Lung (tissue), 17 donors: ENCODE measurements at places on chromosomes 7 and 10. TPM values are rescaled to one million over a fixed set of nuclear protein-coding genes. Genes with fewer than 3 reads are reported as not detected.

DNA sequence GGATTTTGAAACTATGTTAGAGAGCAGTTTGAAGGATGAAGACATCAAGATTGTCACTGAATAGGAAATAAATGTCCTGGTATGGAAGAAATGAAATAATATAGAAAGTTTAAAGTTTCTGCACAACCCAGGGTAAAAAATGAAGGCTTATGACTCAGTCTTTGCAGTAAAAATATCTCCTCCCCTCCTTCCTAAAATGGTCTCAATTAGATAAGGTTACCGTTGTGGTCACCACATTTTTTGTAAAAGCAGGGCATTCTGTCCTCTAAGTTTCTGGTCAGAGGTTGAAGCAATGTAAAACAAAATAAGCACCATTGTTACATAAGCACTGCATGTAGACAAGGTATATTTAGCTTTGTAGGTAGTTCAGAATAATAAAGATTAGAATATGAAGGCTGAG is 403.5 kb downstream of the SUGCT start:
- H3K4me3 ChIP-seq = no peak overlapping the region
- H3K27ac ChIP-seq = no peak overlapping the region
- no peaks in the 10 kb centered on the region for H3K36me3 ChIP-seq
- DNase-seq = no peak
- no peaks in the 10 kb centered on the region for H3K27me3 ChIP-seq

DNA sequence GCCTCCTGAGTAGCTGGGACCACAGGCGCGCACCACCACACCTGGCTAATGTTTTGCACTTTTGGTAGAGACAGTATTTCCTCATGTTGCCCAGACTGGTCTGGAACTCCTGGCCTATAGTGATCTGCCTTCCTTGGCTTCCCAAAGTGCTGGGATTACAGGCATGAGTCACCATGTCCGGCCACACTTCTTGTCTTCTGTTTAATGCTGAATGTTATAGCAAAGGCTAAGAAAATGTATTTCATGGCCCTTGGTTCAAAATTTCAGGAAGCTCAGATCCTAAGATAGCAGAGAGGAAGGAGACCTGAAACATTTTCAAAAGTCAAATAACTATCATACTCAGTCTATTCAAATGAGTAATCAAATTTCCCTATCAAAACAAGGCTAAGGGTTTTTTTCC is 229.6 kb downstream of the BAMBI start:
- H3K36me3 ChIP-seq = no peaks in the 10 kb centered on the region
- no peak overlapping the region for H3K4me3 ChIP-seq

DNA sequence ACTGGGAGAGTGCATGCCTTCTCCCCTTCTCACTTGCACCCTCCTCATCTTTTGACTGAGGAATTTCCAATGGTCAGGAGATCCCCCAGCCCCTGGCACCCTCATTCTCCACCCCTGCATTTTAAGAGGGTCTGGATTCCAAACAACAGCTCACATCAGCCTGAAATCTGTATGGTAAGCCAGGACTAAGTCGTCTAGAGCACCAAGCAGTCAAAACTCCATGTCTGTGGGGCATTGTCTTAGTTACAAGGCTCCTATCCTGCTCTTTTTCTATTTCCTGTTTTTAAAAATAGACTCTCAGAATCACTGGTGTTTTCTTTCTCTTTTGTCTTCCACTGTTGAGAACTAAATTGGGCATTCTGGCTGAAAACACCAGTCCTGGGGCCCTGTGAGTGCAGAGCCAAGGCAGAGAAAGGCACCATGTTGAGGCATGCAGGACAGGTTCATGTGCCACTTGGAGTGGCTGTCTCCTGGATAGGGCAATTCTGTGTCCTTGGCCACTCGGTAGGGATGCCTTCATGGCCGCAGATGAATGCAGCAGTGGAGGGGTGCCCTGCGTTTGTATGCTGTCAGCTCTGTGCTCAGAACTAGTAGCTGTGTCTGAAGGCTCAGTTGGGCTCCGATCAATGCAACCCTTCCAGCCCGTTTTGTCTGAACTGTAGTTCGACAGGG is 216.6 kb upstream of the YAE1 start:
- no peaks in the 10 kb centered on the region for H3K4me1 ChIP-seq
- no peaks in the 10 kb centered on the region for H3K36me3 ChIP-seq
- no peaks in the 10 kb centered on the region for H3K27me3 ChIP-seq
- DNase-seq = no peak
- H3K27ac ChIP-seq = no peak overlapping the region

- no peak overlapping the region for H3K27ac ChIP-seq
- no peak for DNase-seq
- H3K36me3 ChIP-seq = no peaks in the 10 kb centered on the region
- H3K27me3 ChIP-seq = peaks cover 5% of the 10 kb centered on the region
- no peaks in the 10 kb centered on the region for H3K4me1 ChIP-seq
Observed at GRCh38 chr10:128744811-128745305, 618.6 kb upstream of the MKI67 start.

GRCh38 chr7:216360-217300 is 24.3 kb downstream of the FAM20C start:
- H3K36me3 ChIP-seq = peaks cover 17% of the 10 kb centered on the region
- peak; percentile 69 for DNase-seq
- peaks cover 3% of the 10 kb centered on the region for H3K4me1 ChIP-seq
- H3K27me3 ChIP-seq = no peaks in the 10 kb centered on the region

GRCh38 chr10:122282253-122282671 is 11.2 kb downstream of the BTBD16 start:
- H3K4me1 ChIP-seq = no peaks in the 10 kb centered on the region
- no peak for DNase-seq
- H3K36me3 ChIP-seq = no peaks in the 10 kb centered on the region
- H3K27ac ChIP-seq = no peak overlapping the region

DNA sequence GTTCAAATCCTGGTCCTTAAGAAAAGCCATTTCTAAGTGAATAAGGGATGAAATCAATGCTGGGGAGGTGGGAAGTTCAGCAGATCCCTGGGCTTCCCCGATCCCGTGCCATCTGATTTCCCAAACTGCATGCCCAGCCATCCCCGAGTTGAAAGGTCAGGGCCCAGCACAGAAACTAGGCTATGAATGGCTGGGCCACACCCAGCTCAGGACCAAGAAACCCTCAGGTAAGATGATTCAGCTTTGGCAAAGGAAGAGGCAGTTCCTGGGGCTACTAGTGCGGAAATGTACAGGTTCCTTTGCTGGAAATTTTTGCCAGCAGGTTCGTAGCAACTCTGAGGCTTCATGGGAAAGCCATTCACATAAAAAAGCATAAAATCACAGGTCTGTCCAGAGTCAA is 182.7 kb downstream of the FAM107B start:
- H3K36me3 ChIP-seq = no peaks in the 10 kb centered on the region
- H3K4me3 ChIP-seq = no peak overlapping the region
- H3K27me3 ChIP-seq = no peaks in the 10 kb centered on the region
- peaks cover 5% of the 10 kb centered on the region for H3K4me1 ChIP-seq
- DNase-seq = no peak

DNA sequence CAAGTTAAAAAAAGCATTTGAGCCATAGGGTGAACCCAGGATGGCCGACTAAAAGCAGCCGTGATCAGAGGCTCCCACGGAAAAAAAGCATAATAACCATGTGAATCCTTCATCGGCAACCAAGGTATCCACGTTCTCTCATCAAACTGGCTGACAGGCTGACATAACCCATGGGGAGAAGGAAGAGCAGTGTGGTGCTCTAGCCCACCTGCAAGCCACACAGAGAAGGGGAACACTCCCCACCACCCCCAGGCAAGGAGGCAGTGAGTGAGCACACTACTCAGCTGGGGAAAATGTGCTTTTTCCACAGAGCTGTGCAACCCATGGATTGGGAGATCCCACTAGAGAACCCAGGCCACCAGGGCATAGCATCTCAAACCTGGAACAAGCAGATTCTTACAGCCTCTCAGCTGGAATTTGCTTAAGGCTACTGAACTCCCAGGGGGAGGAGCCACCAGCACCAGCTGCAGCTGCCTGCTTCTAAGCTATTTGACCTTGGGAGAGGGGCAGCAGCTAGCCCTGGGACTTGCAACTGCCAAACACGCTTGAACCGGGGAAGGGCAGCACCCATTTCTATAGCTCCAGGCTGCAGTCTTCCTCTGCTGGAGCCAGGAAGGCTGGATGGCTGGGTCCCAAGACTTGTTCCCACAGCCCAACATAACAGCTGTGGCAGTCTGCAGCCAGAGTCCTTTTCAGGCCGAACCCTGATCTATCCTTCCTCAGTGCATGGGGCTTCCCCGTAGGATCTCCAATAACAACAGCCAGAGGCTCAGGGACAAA is 178.2 kb upstream of the NRG3 start:
- H3K27ac ChIP-seq = no peak overlapping the region
- no peak for DNase-seq
- H3K36me3 ChIP-seq = no peaks in the 10 kb centered on the region
- no peaks in the 10 kb centered on the region for H3K27me3 ChIP-seq

DNA sequence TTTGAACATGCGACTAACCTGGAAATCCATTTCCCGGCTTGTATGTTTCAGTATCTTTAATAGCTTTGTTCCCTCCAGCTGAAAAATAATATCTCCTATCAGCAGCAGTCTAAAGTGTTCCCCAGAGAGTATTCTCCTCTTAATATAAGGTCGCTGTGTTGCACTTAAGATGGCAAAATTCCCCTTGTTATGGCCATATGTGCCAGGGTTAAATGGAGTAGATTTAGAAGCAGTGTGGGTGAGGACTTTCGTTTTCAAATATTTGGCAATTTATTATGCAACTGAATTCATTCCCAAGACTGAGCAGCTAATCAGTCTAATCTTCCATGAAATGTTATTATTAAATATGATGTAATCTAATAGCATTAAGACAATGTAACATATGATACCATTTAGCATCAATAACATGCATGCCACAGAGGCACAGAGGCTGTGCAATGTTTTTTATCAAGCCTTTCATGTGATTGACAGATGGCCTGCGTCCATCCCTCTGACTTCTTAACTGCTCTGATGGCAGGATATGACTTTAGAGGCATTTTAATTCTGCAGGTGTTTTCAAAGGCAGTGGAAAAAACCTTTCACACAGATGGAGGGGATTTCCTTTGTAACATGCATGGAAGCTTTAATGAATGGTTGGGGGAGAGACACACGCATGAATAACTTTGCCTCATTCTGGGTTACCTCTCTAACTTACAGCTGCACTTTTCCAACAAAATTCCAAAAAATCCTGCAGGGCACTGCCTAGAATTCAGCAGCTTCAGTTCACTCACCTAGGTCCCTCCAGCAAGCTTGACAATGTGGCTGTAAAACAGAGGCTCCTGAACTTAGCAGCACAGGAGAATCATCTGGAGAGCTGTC is 55.1 kb upstream of the ZPBP start:
- no peaks in the 10 kb centered on the region for H3K36me3 ChIP-seq
- H3K4me3 ChIP-seq = no peak overlapping the region
- H3K4me1 ChIP-seq = no peaks in the 10 kb centered on the region
- DNase-seq = no peak
- no peaks in the 10 kb centered on the region for H3K27me3 ChIP-seq
- H3K27ac ChIP-seq = no peak overlapping the region

GRCh38 chr10:96244354-96244753 is 27.0 kb downstream of the BLNK start:
- no peak overlapping the region for H3K27ac ChIP-seq
- H3K4me3 ChIP-seq = no peak overlapping the region
- no peaks in the 10 kb centered on the region for H3K4me1 ChIP-seq

- DNase-seq = no peak
- no peaks in the 10 kb centered on the region for H3K4me1 ChIP-seq
- H3K36me3 ChIP-seq = no peaks in the 10 kb centered on the region
- no peaks in the 10 kb centered on the region for H3K27me3 ChIP-seq
Observed at GRCh38 chr10:84798312-84798711, 469.9 kb downstream of the CCSER2 start.

GRCh38 chr10:116106611-116107010 is 166.4 kb downstream of the GFRA1 start:
- no peaks in the 10 kb centered on the region for H3K27me3 ChIP-seq
- no peak overlapping the region for H3K4me3 ChIP-seq
- no peak overlapping the region for H3K27ac ChIP-seq
- no peak for DNase-seq

DNA sequence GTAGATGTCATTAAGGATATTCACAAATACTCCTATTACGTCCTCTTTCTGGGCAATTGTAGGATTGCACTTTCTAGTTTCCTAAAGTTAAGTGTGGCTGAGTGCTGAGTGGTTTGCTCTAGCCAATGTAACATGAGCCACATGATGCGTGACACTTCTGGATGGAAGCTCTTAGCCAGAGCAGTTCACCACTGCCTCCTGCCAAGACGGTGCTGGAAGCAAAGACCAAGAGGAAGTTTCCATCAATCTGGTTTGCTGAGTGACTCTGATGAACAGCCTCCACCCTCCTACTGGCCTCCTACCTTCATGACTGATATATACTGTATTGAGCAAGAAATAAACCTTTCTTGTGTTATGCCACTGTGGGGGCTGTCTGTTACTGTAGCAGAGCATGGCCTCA is 318.1 kb downstream of the KCNMA1 start:
- H3K27ac ChIP-seq = no peak overlapping the region
- DNase-seq = no peak
- no peaks in the 10 kb centered on the region for H3K36me3 ChIP-seq
- no peaks in the 10 kb centered on the region for H3K27me3 ChIP-seq
- no peak overlapping the region for H3K4me3 ChIP-seq

- H3K27me3 ChIP-seq = no peaks in the 10 kb centered on the region
- no peaks in the 10 kb centered on the region for H3K4me1 ChIP-seq
- no peaks in the 10 kb centered on the region for H3K36me3 ChIP-seq
- DNase-seq = no peak
- H3K4me3 ChIP-seq = no peak overlapping the region
- no peak overlapping the region for H3K27ac ChIP-seq
Observed at GRCh38 chr7:148419856-148420832, 170.4 kb upstream of the C7orf33 start.

- no peak for DNase-seq
- H3K4me3 ChIP-seq = no peak overlapping the region
- H3K27ac ChIP-seq = no peak overlapping the region
- no peaks in the 10 kb centered on the region for H3K36me3 ChIP-seq
- H3K27me3 ChIP-seq = no peaks in the 10 kb centered on the region
Observed at GRCh38 chr7:19939746-19940145, 166.3 kb upstream of the TMEM196 start.

GRCh38 chr10:2628705-2629104 is 438.6 kb upstream of the PFKP start:
- H3K27me3 ChIP-seq = no peaks in the 10 kb centered on the region
- H3K27ac ChIP-seq = no peak overlapping the region
- H3K36me3 ChIP-seq = no peaks in the 10 kb centered on the region
- H3K4me3 ChIP-seq = no peak overlapping the region

DNA sequence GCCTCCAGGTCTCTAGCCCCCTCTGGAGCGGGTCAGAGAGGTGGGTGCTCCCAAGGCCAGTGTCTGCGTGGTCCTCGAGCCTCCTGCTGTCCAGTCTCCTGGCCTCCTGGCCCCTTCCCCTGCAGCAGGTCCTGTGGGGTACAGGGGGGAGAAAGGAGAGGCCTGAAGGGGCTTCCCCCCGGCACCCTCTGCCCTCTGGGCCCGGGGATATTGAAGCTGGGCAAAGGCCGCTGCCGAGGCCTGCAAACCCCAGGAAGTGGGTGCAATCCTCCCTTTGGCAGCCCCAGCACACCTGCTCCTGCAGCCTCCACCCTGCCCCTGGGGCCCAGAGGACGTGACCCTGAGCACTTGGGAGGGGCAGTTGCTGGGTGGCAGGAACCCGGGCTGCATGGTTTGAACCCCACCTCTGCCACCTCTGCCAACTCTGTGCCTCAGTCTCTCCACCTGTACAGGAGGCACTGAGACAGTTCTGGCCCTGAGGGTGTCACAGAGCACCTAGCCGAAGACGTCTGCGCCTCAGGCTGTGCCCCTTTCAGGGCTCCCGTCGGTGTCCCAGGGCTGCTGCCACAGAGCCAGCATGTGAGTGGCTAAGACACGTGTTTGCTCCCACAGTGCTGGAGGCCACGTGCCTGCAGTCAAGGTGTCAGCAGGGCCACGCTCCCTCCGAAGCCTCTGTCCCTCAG is 59.1 kb upstream of the INPP5A start:
- H3K27me3 ChIP-seq = no peaks in the 10 kb centered on the region
- H3K36me3 ChIP-seq = no peaks in the 10 kb centered on the region
- no peak overlapping the region for H3K27ac ChIP-seq

The HOXA3 gene
- 10.3 TPM for total RNA-seq
